NCI-H774 (cell line): ENCODE measurements at places on chromosomes 1 and 21.
A peak's percentile ranks its signal among the peaks of the same experiment; 100 is the strongest.

DNA sequence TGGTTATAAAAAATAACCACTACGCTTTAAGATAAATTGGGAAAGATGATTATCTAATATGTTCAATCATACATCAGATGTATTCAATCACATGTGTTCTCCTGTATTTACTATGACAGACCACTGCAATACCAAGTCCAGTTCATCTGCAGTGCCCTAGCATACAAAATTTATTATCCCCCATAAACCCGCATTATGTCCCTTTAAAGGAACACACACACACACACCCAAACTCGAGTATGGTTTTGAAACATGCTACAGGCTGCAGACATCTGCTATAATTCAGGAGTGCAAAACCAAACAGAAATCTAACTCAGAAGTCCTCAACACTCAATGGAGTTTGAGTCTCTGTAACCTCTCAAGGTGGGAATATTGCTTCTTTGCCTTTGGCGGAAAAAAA is 14.9 kb downstream of the ODF2L start:
- no peak for DNase-seq

DNA sequence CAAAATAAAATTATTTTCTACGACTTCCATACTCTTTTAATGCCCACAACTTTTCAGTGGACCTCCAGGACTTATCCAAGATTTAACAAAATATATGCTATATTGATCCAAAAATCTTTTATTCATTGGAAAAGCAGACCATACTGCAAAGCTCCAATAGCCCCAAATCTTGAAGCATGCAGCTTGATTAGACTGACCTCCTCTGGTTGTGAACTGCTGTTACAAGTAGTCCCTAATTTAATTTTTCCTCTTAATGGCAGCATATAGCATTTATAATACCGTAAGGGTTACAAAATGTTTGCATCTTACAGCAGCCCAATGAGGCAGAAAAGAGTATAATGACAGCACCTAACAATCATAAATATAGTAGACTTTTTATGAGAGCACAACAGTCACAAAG is 49.8 kb downstream of the TPR start:
- DNase-seq, result no peak

GRCh38 chr1:61152469-61153105 is 70.2 kb downstream of the NFIA start:
- DNase-seq, result no peak

GRCh38 chr1:6519491-6519934 is 28.0 kb upstream of the PLEKHG5 start:
- DNase-seq, result no peak

GRCh38 chr1:64581135-64581842 is 111.4 kb downstream of the CACHD1 start:
- no peak for DNase-seq

- DNase-seq, result no peak
Measured at GRCh38 chr1:52751589-52752483, 25.6 kb downstream of the ZYG11B start.

GRCh38 chr1:194028002-194028401 is 841.6 kb upstream of the B3GALT2 start:
- DNase-seq, result no peak

DNA sequence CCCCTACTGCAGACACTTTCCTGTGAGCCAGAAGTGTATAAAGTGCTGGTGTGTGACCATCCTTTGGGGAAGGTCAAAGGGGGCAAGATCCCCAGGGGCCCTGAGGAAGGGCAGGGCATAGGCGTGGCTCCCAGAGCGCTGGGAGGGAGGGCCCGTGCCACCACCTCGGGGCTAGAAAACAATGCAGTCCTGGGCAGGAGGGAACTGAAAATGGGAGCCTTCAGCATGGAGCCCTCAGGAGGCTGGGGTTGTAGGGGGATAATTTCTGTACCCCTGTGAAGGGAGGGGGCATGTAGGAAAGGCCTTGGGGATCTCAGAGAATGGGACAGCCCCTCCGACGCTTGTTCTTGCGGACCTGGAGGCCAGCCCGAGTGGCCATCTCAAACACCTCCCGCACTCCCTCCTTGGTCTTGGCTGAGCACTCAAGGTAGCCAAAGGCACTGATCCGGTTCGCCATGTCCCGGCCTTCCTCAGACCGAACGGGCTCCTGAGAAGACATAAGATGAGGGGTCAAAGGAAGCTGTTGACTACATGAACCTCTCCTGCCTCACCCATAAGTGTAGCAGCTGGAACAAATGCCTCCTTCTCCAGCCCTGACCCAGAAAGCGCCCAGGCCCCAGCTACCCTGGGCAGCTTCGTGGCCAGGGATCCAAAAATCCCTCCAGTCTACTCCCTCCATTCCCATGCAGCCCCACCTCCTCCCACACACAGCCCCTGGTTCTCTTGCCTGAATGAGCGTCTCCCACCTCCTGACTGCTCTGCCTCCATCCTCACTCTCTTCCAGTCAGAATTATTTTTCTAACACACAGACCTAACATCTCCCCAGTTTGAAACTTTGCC is 5.5 kb downstream of the RHOC start:
- no peak for DNase-seq

- DNase-seq, result no peak
Measured at GRCh38 chr1:3598051-3598491, 13.2 kb downstream of the MEGF6 start.

DNA sequence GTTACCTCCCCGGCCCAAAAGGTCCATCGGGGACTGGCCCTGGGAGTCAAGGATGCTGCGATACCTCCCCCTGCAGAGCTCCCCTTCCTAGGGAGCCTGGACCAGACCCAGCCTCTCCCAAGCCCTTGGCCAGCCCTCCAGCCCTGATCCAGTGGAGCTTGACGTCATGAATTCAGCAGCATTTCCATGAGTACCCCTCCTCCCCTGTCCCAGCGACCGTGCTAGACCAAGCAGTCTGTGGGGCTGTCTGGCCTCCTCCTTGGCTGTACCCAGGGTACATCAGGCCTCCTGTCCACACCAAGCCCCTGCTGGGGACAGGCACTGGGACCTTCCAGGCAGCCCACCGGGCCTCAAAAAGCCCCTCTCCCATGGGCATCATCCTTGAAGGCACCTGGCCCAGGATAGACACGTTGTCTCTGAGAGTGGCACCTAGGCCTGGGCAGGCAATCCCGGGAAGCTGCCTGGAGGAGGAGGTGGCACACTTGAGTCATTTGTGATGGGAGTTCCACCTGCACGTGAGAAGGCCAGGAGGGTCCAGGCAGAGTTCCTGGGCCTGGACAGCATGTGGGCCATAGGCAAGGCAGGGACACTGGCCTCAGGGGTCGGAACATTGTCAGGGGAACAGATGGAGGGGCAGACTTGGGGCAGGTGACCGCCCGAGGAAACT is 46.4 kb downstream of the WNT9A start:
- DNase-seq, result no peak

DNA sequence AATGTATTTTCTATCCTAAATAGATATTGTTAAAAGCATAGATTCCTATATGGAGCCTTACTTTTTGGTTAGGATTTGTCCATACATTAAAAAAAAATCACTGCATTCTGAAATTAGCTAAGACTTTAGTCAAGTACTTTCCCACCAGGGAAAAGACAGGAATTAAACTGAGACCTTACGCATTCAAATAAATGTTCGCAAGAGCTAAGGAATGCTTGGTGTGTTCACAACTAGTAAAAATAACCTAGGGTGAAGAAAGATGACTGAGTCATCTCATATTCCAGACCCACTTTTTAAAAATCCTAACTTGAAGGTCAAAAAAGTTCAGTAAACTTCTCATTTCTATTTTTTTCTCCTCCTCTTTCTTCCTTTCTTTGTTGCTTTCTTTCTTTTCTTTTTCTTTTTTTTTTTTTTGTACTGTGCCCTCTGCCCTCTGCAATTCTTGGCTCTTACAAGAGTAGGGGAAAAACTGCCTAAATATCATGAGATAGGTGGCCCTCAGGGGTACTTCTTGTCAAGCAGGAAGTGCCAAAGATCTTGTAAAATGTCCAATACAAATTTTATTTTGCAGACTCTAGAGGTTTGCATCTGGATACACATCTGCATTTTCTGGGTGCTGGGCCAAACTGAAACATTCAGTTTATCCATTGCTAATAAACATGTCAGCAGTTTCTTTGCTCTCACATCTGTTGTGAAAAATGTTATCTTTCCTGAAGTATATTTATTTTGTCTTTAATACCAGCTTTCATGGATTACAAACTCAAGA is 121.4 kb upstream of the GORAB start:
- DNase-seq, result no peak

- DNase-seq, result no peak
Measured at GRCh38 chr1:44544960-44545359, 129.3 kb downstream of the TMEM53 start.

- no peak for DNase-seq
Measured at GRCh38 chr1:48233666-48234485, 11.4 kb downstream of the SLC5A9 start.

DNA sequence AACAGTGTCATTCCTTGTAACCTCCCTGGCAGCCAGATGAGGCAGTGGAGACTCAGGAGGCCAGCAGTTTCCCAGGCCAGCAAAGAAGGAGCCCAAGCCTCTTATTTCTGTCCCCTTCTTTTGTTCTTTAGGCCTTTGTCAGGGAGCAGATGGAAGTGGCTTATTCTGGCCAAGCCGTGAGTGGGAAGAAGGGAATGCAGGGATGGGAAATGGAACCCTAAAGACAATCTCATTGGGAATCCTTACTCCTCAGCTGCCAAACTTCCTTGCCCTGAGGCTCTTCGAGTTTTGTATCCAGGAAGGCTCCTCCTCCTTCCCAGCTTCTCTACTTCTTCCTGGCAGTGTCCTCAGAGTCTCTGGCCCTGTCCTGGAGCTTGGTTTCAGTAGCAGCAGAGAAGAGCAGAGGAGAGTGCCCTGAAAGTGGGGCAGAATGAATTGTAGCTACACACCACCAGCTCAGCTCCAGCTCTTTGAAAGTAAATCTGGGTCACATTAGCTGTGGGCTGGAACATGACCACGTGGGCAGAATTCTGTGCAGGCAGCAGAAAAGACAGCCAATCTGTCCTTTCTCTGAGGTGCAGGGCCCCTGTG is 63.9 kb downstream of the NDUFS5 start:
- DNase-seq, result no peak

DNA sequence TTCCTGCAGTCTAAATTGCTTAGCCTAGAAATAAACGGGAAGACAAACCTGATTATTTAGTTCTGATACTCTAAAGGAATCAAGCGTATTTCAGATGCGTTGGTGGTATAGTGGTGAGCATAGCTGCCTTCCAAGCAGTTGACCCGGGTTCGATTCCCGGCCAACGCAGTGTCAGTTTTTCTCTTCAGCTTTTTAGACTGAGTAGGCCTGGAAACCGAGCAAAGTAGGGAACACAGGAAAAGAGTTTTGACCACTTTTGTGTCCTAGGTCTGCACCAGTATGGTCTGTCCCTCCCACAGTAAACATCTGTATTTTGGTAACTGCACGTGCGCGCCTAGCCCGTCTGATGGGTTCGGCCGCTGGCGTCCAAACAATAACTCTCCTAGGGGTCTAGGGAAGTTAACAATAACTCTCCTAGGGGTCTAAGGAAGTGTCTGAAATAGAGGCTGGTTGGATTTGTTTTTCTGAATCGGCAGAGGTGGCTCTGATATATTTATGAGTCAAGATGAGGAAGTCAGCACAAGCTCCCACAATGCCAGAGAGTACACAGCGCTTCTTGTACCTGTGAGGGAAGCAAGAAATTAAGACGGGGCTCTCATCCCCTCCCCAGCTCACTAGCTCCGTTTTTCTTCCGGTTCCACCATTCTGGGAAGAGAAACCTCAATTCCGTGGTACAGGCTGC is 15.6 kb upstream of the HJV start:
- DNase-seq, result peak; percentile 88

DNA sequence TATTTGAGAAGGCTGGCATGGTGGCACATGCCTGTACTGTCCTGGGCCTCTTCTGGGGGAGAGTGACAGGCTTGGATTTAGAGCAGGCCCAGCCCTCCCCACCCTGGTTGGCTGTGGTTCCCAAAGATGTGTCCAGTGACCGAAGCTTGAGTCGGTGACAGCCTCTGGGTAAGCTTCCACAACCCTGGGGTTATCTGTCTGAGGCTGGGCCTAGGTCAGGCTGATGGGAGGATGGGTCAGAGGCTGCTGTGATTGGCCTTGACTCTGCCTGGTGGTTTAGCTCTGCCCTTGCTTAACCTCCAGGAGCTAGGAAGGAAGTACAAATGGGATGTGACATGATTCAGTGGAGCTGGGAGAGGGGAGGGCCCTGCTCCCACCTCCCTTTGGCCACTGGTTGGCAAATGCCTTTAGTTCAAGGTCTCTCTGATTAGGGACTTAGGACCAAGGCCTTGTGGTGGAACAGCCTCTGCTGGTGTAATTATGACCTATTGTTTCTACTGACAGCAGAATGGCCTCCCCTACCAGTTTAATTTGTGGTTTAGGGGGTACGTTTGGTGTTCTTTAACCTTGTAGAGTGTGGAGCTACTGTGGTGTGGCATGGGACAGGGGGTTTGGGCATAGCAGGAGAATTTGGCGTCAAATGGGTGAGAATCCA is 16.6 kb downstream of the NUDC start:
- DNase-seq, result no peak

DNA sequence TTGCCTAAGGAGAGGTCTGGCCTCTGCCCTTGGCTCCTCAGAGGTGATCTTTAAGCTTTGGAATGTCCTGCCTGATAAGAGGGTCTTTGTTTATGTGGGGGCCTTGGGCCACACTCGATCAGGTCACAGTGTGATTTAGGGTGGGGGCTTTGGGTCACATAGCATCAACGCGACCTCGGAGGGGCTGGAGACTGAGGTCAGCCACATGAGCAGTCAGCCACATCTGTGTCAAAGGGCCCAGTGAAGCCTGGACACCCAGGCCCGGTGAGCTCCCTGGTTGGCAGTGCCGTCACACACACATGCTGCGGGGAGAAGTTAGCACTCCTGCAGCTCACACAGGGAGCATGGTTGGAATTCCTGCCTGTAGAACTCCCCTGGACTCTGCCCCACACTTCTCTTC is 345.0 kb downstream of the NPHP4 start:
- no peak for DNase-seq

DNA sequence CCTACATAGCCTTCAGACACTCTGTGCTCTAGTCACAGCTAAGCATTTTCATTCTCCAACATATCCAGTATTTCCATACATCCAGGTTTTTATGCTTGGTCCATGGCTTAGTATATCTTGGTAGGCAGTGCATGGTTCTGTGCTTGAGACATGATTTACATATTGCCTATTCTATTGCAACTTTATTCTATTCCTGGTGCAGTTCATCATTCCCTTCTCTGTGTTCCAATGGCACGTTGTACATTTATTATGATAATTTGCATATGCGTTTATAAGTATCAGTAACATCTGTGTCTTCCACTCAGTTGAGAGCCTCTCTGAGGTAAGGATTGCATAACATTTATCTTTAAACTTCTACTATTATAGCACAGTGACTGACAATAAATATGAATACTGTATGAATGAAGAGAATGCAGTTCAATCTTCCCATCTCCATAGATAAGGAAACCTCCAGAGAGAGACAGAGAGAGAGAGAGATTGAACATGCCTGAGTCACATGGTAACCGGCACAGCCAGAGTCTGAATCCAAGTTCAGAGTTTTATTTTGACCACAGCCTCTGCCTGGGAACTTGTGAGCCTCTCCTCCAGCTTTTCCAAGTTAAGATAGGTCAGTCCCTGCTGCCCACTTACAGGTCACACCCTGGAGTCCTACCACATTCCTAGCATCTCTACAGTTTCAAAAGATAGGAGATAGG is 41.5 kb downstream of the PLPPR5 start:
- DNase-seq, result no peak
